Activated CD4-positive, alpha-beta T cell treated with anti-CD3 and anti-CD28 coated beads, Interleukin-2, amount 50 U/mL, for 24 hours (primary cell): ENCODE measurements at places on chromosomes 2 and 18.

- no peak for DNase-seq
Measured at GRCh38 chr18:75127143-75128021, 81.6 kb downstream of the PTGR3 start.

GRCh38 chr2:158610059-158610458 is 153.3 kb downstream of the PKP4 start:
- no peak for DNase-seq

- DNase-seq: no peak
Measured at GRCh38 chr18:49161627-49162026, 210.9 kb upstream of the SMAD7 start.

GRCh38 chr2:4715065-4715464 is 977.1 kb upstream of the SOX11 start:
- no peak for DNase-seq

- no peak for DNase-seq
Measured at GRCh38 chr2:240166191-240166590, 25.7 kb upstream of the OTOS start.

GRCh38 chr2:209523867-209524266 is 100.0 kb downstream of the MAP2 start:
- no peak for DNase-seq

DNA sequence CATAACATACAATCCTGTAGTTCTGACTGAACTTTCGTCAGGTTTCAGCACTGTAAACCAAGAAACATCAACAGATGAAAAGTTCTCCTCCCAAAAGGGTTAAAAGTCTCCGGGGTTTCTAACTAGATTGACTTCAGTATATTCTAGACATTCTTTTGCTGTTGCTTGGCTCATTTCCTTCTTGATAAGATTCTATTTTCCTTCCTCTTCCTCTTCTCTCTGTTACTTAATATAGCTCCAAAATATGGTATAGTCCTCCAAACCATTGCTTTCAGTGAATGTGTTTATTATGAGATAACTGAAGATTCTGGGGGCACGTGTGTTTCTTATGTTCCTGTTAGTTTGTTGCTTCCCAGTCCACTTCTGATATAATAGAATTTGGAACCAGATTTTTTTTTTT is 46.4 kb upstream of the MAP4K3 start:
- DNase-seq: no peak

DNA sequence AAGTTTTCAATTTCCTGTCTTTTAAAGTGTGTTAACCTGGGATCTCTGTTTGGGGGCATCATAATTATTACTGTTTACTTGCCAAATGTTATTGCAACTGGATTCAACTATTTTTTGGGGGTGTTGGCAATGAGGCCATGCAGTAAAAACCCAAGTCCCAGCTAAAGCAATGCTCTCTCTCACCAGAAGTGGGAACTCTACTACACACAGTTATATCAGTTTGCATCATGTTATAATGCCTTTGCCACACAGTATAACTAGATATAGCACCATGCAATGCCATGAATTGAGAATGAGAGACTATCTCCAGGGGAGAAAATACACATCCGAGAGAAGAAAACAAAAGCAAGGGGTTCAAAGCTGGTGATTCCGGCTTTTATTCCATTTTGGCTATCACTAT is 79.0 kb downstream of the GCA start:
- no peak for DNase-seq

DNA sequence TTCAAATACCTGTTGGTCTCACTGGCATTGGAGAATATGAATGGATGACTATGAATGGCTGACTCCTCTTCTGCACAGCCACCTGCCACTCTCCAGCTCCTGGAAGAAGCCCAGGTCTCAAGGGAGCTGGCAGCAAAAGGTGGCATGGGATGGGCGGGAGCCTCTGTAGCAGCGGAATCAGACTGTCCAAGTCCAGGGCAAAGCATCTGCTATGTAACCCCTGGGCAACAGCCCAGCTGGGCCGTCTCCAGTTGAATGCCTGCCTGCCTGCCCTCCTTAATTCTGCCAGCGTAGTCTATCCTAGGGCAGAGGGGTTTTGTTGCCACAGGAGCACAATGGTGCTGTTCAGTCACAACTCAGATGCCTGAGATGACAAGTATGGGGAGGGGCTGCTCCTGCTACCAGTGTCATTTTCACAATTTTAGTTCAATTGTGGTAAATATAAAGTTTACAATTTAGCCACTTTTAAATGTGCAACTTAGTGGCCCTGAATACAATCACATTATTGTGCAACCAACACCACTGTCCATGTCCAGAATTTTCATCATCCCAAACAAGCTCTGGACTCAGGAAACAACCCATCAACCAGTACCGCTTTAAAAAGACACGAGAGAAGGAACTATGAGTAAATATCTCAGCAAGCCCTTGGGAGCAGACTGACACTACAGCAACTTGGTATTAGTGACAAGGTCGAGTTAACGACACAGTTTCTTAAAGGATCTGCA is 115.2 kb downstream of the MYO5B start:
- no peak for DNase-seq

DNA sequence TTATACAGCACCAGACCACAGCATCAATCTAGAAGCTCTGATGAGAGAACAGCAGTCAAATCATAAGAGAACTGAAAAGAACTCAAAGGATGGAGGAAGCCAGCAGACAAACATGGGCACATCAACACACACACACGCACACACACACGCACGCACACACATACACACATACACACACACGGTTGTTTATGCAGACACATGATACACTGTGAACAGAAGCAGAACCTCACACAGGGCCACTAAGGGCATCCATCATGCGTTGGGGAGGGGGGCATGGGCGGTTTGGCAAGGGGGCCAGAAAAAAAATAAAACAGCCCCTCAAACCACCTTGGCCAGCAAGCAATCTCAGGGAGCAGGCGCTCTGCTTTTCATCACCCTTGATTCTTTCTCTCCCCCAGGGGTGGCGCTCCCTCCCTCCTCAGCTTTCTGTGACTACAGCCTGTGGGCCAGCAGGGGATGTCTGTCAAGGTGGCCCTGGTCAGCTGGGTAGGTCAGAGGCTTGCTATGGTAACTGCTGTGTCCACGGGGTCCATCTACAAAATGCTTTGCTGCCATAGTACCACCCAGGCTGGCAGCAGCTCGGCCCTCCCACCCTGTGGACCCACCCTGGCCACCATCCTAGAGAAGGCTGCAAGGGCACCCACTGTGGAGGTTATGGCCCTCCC is 318.0 kb downstream of the CELF4 start:
- no peak for DNase-seq

DNA sequence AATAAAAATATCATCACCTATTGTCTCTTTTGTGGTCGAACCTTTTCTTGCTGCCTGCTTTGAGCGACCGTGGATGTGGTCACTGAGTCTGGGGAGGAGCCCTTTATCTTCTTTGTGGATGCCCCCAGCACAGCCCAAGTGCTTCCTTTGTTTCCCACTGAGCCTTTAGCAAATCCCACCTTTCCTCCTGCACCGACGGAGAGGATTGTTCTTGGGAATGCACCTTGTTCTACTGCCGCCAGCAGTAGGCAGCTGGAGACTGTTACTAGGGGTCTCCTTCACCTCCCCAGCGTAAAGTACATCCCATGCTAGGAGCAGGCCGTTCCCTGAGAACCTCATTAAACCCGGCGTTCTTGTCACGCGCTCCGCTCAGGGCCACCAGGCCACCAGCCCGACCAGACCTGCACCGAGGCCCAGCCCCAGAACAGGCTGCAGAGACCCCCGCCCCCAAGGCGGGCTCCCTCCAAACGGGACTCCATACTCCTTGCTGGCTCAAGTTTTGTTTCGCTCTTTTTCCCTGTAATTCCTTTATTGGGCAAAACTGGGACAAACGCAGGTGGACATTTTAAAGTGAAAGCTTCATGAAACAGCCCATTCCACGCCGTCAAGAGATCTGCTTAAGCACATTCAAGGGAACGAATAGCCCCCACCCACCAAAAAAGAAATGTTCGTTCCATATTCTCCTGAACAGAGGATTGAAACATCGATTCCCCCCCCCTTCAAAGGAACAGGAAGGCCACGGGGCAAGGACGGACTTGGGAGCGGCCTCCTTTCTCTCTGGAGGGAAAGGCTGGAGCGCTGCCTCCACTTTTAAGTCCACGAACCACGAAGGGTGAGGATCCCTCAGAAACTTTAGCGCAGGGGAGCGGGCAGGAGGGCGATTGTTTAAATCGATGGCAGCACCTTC is 1.1 kb upstream of the MAT2A start:
- DNase-seq: peak; percentile 26

GRCh38 chr2:211900000-211900399 is 638.6 kb downstream of the ERBB4 start:
- DNase-seq: no peak

GRCh38 chr2:42492691-42493467 is 903 bp downstream of the KCNG3 start:
- DNase-seq: peak; percentile 1

DNA sequence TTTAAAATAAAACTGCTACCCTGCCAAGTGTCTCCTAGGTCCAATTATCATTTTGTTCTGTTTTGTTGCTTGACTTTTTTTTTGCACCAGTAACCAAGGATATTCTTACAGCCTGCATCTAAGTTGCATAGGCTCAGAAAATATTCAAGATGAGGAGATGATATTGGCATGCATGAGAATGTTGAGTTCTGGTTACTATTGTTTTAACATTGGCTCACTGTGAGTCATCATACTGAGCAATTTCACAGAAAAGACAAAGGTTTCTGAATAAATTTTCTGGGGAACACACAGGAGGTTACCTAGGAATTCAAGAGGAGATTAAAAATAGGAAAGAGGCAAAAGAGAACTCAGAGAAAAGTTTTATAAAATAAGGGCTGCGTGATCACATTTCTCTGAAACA is 84.8 kb upstream of the POU3F3 start:
- DNase-seq: no peak

DNA sequence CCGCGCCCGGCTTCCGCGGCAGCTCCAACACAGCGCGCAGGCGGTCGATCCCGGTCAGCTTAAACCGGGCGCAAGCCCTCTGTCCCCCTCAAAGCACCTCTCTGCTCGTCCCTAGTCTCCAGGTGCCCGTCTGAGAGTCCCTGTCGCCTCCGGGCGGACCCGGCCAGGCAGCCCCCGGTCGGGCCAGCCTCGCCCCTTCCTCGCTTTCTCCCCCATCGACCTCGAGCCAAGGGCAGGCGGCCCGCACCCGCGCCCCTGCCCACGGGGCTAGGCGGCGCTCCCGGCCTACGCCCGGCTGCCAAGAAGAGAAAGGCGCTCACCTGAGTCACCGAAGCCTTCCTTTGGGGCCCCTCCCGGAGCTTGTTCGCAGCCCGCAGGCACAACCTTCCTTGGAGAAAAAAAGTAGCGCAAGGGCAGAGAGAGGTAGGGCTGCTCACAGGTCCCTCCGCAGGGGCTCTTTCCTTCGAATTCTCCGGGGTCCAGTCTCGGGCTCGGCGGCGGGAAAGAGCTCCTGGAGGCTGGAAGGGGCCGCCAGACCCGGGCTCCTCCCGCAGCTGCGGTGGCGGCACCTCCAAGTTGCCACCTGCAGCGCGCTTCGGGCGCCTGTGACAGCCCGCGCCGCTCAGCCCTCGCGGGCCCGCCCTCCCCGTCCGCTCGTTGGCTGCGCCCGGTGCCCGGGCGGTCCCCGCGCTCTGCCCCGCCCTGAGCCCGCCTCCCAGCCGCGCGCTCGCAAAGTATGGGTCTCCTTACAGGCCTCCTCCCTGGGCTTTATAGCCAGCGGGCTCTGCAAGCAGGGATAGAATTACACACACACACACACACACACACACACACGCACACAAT is 86.5 kb upstream of the EPB41L3 start:
- no peak for DNase-seq

DNA sequence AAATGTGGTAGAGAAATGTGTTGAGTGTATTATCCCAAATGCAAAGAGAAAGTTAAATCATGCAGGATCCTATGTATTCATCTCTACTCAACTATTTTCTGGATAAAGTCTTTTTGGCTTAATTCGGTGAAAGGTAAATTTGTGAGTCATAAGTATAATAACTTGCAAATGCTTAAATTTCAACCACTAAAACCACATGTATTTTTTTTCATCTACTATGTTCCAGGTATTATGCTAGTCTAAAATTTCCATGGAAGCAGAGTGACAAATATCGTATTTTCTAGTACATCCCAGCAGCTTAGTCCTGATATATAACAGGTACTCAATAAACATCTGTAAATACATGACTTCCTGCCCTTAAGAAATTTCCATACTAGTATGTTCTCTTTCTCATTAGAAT is 6.2 kb downstream of the ALS2 start:
- no peak for DNase-seq

DNA sequence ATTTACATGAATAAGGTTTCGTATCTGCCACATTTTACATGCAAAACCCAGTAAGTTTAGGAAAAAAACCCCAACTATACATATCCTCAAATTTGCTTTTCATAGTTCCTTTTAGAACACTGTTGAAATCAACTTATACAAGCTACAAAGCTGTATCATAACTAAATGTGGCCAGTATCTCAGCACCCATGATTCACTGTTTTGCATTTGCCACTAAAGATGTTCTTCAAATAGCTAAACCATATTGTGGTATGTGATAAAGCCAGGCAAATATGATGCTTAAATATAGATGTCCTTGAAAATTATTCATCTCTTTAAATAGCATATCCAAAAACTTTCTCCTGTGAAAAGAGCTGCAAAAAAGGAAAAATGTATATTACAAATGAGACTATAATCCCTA is 29.9 kb downstream of the ROCK2 start:
- no peak for DNase-seq

GRCh38 chr2:96533292-96534073 is 3.1 kb upstream of the ARID5A start:
- DNase-seq: no peak

- no peak for DNase-seq
Measured at GRCh38 chr18:56283316-56283715, 355.1 kb downstream of the TXNL1 start.

DNA sequence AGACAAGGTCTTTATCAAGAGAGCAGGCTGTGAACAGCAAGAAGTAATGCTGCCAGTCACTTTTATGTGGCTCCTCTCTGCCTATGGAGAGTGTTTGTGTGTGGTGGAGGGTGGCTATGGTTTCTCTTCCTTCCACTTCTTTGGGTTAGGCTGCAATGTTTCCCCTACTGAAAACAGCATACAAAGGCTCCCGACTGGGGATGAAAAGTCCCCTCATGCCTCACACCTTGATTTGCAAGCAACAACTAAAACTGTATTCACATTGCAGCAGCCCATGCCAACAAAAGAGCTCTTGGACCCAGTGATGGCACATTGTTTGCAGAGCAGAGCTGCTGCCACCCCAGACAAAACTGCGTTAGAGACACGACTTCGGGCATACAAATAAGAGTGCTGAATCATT is 301.6 kb downstream of the SLC8A1 start:
- no peak for DNase-seq

DNA sequence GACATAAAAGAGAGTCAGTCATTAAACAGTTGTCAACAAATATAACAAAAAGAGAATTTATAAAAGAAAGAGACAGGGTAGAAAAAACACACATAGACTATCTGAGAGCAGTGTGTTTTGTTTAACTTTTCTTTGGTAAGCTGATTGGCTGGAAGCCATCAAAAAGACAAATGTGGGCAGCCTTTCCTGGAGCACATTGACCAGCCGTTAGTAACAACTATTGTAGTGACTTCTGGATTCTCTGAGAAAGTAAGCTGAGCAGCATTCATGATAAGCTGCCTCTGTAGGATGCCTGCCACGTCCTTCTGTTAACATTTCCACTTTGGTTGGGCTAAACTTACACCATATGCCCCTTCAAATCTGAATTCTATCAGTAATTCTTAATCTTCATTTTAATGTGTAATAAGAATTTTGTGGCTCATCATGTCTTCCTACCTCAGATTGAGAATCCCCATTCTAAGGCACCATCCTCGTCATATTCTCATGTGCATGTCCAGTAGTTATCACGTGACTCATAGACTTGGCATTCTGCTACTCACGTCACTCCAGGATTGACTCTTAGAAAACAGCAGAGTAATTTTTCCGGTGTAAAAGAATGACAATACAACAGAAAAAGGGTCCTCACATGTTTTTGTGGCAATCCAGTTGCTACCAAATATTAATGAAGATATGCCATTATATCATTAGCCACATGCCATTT is 43.4 kb upstream of the DNAJC10 start:
- DNase-seq: no peak
